ENCODE measurements at places on chromosomes 7 and 10.

DNA sequence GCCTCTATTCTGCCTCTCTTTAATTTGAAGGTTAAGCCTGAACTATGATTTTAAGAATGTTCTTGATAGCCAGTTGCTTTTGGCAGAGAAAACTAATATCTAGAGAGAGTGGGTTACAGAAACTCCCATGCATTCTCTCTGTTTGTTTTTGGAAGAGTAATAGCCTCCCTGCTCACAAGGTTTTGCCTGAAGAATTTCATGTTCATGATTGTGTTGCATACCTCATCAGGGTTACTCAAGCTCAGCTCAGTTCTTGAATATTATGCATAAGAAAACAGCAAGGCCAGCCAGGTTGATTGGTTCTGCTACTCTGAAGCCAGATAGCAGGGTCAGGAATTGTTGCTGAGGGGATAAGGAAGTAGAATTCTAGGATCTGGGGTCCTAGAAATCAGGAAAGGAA, 137.4 kb downstream of the MDFIC start:
- DNase-seq = no peak

DNA sequence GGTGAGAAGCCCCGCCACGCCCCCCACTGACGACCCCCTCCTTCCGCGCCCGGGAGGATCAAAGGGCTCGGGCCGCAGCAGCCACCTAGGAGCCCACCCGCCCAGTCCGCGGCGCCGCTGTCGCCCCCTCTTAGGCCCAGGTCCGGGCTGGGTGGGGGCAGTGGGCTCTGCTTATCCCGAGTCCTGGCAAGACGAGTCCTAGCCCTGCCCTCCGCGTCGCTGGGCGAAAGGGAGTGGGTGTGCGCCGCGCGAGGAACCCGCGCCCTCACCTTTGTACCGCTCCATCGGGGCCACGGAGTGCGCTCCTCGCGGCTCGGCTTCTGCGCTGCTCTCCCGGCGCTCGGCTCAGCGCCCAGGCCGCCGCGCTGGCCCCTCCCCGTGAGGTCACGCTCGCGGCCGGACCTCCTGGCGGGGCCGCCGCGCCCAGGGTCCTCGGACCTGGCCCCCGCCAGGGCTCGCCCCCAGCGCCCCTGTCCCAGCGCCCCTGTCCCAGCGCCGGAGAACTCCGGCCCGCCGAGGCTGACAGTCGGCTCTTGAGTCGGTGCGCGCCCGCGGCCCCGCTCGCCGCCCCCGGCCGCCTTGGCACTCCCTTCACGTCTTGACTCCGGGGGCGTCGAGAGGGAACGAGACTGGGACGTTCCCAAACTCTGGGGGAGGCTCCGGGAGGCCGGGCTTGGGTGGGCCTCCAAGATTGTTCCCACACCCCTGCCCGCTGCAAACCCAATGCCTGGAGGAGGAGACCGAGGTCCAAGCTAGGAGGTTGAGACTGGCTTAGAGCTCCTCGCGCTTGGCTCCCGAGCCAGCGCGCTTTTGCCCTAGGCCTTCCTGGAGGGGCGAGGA, at the start of gene AFAP1L2:
TSS of gene AFAP1L2 (minus strand) at position 332 of the 840 bp plus-strand sequence. CDS start at position 285, 47 bp downstream.
- no peak for DNase-seq

- no peak for DNase-seq
Measured at GRCh38 chr7:83457022-83457892, 191.7 kb downstream of the SEMA3E start.

GRCh38 chr10:52740913-52741675, 31.5 kb downstream of the MBL2 start:
- DNase-seq = peak; percentile 36

- no peak for DNase-seq
Measured at GRCh38 chr7:99001482-99002147, 123.3 kb downstream of the TRRAP start.

DNA sequence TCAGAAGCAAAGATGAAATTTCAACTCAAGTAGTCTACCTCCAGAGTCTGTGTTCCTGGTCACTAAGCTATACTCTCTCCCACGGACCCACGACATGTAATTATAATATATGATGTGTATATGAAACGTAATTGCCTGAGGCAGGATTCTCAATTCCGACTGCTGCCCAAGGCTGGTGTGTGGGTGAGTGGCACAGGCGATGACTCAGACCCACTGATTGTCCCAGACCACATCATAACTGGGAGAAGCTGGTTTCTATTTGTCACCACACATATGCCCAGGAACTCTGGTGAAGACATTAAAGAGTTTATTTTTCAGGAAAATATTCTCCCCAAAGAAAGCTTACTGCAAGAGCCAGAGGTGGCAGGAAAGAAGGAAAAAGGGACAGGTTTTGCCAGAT, 219.3 kb downstream of the JAZF1 start:
- DNase-seq = no peak

GRCh38 chr10:5490032-5490431, 9.3 kb downstream of the CALML5 start:
- no peak for DNase-seq

DNA sequence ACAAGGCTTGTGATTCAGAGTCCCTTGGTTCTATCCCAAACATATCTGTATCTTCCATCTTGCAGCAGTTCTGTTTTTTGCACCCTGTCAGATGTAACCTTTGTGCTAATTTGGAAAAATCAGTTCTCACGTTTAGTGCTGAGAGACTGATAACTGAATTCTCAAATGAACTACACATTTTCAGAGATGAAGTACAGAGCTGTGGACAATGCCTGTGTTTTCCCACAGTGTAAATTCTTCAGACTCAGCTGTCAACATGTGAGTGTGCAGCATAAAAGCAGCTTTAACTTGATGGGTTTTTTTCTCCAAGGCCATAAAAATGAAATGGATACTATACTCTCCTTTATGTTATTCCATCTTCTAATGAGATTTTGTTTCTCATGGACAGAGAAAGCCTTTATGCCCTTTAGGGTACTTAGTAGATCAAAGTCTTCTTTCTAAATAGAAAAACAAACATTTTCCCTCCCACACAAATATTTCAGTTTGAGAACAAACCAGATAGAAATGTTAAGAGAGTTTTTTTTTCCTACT, 150.9 kb downstream of the SEMA3A start:
- no peak for DNase-seq

DNA sequence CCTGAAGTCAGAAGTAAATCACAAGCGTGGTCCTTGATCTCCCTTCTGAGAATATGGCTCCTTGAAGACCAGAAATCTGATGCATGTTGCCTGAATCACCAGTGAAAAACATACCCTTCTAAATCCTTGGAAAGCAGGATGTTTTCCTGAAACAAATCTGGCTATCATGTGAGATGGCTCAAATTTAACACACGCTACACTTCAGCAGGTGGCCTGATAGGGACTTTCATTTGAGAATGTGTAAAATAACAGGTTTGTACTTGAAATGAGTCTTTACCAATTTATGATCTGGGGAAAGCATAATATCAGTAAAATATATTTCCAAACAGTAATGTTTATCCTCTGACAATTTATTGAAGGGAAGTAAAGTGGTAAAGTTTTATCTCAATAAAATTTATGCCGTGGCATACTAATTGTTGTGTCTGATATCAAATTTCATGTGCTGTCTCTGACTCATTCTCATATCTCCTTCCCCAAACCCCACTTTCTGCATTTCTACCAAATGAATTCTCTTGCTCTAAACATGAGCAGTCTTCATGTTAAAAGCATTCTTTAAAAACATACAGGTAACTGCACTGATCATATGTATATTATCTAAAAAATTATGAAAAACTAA, 17.4 kb downstream of the CYP3A4 start:
- no peak for DNase-seq

GRCh38 chr10:17648243-17649035, 4.5 kb downstream of the STAM start:
- no peak for DNase-seq

DNA sequence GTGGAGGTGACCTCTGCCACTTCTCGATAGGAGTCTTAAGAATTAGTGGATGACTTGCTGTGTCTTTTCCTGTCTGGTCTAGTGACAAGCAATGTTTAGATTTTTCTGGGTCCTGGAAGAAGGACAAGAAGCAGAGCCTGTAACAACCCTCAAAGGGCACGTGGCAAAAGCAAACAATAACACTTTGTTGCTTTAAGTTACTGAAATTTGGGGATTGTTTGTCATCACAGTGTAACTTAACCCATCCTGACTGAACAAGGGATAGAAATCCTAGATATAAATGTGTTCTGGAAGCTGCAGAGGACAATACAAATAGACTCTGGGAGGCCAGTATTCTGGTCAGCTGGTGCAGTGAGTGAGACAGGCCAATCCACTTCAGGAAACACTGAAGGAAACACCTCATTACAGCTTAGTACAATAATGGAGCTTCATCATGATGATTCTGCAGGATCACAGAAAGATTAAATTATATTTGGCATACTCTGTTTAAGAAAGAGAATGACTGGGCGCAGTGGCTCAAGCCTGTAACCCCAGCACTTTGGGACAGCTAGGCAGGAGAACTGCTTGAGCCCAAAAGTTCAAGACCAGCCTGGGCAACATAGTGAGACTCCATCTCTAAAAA, 23.3 kb downstream of the ENKUR start:
- no peak for DNase-seq

DNA sequence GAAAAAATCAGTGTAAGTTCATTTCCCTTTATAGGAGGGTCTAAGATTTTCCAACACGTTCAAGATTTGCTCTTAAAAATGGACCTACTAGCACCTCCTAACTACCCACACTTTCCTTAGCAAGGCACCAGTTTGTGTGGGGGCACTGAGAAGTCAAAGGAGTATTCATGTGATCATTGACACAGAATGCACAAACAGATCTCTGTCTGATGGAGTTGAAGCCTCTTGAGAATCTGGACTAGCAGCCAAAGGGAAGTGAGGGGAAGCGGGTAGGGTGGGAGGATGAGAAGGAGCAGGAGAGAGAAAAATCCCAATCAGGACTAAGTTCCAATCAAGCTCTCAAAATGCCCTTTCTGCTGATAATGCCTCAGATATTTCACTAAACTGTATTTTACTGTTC, 4.1 kb downstream of the MMS19 start:
- DNase-seq = no peak

DNA sequence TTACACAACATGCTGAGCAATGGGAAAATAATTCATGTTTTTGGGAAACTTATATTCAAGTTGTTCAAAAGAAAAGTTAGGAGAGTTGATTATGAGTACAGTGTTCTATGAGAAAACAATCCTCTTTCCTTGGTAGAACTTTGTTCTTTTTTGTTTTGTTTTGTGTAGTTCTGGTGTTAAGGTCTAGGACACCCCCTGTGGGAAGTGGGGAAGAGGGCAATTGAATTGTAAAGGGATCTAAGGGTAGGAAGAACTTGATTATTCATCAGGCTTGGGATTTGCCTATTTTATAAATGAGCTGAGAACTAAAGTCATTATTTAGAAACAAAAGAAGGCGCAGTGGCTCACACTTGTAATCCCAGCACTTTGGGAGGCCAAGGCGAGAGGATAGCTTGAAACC, 25.9 kb upstream of the CDK13 start:
- DNase-seq = no peak

DNA sequence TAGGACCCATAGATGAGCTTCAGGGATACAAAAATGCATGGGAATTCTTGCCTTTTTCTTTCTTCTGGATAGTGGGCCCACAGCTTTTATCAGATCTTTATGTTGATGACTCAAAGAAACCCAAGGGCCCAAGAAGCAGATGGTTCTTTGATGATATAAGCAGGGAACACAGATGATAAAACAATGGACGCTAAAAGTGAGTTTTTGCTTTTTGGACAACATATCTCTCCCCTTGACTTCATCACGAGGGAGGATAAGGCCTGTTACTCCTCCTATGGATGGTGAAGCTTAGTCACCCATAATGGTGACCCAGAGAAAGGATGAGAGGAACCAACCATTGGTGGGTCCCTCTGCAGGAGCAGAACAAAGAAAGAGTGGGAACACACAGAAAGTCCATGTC, 6.5 kb upstream of the OGA start:
- no peak for DNase-seq

DNA sequence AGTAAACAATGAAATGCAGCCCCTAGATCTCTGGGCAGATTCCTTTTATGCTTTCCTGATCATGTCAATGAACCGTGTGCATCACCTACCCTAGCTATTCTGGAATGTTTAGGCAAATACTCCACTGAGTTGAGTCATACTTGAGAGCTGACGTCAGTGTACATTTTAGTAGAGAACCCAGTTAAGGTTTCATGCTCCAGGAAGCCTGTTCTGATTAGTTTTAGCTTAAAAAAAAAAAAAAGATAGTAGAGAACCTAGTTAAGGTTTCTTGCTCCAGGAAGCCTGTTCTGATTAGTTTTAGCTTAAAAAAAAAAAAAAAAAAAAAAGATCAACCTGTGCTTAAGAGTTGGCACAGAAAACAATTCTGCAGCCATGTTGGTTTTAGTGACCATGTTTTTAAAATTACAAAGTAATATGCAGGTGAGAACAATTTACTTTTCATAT, 3.7 kb upstream of the MCU start:
- no peak for DNase-seq

- DNase-seq = no peak
Measured at GRCh38 chr7:154757756-154758155, 245.2 kb downstream of the PAXIP1 start.

DNA sequence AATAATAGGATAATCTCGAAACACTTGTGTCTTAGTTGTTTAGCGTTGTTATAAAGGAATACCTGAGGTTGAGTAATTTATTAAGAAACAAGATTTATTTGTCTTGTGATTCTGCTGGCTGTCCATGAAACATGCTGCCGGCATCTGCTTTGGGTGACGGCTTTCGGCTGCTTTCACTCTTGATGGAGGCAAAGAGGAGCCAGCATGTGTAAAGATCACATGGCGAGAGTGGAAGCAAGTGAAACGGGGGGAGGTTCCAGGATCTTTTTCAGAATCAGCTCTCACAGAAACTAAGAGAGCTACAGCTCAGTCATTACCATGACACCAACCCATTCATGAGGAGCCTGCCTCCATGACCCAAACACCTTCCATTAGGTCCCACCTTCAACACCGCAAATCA, 402.8 kb downstream of the CDC14C start:
- DNase-seq = no peak

- no peak for DNase-seq
Measured at GRCh38 chr7:131952365-131952764, 395.9 kb upstream of the PODXL start.

DNA sequence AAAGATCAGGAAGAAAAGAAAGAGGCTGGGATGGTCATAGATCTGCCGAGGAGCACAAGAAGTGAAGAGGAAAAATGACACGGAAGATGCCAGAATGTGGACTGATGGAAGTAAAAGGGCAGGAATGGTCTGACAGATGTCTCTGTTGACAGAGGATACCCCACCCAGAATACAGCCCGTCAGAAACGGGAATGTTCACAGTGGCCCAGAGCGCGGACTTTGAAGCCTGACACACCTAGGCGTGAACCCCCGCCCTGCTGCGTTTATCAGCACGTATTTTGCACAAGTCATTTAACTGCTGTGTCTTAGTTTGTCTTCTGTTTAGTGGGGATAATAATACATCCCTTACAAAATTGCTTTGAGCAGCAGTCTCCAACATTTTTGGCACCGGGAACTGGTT, 27.1 kb downstream of the AKR1B1 start:
- DNase-seq = no peak

DNA sequence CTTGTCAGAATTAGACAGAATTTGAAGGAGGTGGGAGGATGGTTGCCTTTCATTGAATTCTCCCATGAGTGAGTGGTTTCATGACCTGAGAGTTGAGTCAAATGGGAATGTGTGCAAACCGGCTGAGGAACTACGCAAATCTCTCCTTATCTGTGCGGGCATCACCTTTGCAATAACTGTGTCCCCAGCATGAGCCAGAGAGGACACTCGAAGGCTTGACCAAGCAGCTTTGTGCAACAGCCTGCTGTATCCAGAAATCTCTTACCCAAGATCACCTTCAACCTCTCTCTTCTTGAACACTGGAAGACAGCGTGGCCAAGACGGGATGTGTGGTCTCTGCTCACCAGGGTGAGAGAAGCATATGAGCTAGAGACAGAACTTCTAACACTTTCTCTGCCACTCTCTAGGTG, 93.8 kb upstream of the IKZF1 start:
- no peak for DNase-seq
